Activated CD4-positive, alpha-beta T cell treated with anti-CD3 and anti-CD28 coated beads for 24 hours (primary cell): ENCODE measurements at places on chromosomes 1 and 21.

- DNase-seq = no peak
Measured at GRCh38 chr1:172148213-172148612, 272.3 kb upstream of the C1orf105 start.

DNA sequence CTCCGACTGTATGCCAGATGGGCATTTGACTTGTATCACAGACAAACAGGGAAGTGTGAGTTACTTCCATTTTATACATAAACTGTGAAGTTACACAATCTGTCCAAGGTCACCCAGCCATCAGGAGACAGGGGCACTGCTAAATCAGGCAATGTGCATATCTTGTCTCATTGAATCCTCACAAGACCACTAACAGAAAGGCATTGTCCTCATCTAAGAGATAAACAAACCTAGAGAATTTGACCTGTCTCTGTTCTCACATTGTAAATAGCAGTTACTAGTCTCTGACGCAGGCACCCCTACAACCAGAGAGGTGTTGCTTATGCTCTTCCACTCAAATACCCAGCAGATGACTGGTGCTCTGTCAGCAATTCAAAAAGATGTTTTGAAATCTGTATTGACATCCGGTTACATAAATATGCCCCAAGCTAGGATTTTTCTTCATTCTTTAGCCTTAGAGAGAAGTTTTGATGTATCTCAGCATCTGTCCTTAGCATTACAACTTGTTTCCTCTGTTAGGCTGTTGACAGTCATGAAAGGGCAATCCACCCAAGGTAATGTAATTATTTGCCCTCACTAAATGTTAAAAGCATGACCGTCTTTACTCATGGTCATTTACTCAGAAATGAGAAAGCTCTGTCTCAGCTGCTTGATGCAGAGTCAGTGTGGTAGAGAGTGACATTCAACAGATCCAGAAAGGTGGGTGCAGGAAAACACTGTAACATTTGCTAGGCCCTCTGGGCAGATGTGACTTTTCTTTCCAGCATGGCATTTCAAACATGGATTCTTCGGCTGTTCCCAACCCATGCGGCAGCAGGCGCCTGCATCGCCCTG lies 51.9 kb upstream of the ZNF326 start:
- DNase-seq = no peak

DNA sequence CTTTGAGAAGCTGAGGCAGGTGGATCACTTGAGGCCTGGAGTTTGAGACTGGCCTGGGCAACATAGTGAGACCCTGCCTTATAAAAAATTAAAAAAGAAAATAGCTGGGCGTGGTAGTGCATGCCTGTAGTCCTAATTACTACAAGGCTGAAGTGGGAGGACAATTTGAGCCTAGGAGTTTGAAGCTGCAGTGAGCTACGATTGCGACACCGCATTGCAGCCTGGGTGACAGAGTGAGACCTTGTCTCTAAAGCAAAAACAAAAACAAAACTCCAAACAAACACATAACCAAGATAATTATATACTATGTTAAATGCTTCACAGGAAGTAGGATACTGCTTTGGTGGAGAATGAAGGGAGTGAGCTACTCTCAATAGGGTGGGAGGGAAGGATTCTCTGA lies 5.4 kb upstream of the PAFAH2 start:
- no peak for DNase-seq

DNA sequence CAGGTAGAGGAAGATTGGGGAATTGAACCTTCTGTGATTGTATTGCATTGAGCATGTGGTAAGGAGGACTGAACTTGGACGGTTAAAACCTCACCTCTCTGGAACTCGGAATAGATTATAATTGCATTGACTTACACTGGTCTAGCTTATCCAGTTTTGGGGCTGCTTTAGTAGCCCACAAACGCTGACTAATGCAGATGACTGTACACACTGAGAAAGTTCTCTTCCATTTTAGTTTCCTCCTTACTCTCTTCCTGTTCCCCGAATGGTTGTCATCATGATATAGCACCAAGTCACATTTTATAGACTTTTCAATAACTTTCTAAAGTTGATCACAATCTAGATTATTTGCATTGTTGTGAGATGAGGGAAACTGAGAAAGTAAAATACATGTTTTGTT lies 78.2 kb downstream of the NFIA start:
- DNase-seq = no peak

- DNase-seq = no peak
Measured at GRCh38 chr21:32520875-32521735, 64.2 kb downstream of the TCP10L start.
